Thoracic aorta (tissue), 2 donors: ENCODE measurements at places on chromosomes 7 and 10.

GRCh38 chr10:128875956-128876736 lies 590.9 kb upstream of the MGMT start:
- DNase-seq: no peak

GRCh38 chr7:31126976-31127375 lies 74.9 kb downstream of the ADCYAP1R1 start:
- no peak for DNase-seq

DNA sequence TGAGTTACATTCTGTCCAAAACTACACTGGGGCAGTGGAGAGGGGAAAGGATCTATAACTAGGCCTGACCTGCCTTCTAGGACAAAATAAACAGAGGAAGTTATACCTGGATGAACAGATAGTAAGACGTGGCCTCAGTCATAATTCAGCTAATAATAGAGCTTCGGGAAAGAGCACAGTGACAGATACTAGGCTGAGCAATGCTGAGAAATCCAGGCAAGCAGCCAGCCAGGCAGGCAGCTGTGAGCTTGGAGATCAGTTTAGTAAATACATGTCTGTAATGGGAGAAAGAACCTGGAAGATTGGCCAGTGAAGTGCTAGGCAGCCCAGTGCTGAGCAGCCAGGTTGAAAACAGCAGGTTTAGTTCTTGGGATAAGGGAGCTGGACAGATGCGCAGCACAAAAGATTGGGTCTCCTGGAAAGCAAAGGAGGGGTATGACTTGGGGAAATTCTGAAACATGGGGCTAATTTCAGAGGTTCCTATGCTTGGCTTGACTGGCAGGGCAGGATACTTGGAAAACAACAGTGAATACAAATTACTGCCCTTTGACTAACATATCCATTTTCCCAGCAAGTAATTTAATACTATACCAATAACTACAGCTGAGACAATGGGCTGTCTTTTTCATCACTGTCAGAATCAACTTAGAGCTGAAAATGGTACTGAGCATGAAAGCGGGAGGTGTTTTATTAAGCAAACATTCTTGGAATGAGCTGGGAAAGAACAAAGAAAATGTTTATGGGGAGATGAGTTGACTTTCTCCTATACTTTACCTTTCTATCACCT lies 140.8 kb downstream of the DGKB start:
- no peak for DNase-seq

- DNase-seq: no peak
Measured at GRCh38 chr7:106514881-106515280, 146.1 kb downstream of the CCDC71L start.

- DNase-seq: no peak
Measured at GRCh38 chr7:118104812-118105441, 79.0 kb upstream of the LSM8 start.

DNA sequence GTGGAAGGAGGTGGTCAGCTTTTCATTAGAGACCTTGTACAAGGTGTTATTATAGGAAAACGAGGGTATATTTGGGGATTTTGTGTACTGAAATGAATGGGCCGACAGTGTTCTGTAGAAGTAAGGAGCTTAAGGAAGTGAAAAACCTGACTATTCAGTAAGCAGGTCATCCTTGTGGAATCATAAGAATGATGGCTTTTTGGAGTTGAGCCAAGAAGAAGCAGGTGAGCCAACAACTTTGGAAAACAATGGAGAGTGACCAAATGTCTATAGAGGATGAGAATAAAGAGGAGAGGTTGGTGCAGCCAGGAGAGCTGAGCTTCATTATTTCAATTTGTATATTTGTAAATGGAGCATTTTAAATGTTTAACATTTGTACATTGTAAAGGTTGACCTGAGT lies 595.7 kb downstream of the CCSER2 start:
- no peak for DNase-seq

DNA sequence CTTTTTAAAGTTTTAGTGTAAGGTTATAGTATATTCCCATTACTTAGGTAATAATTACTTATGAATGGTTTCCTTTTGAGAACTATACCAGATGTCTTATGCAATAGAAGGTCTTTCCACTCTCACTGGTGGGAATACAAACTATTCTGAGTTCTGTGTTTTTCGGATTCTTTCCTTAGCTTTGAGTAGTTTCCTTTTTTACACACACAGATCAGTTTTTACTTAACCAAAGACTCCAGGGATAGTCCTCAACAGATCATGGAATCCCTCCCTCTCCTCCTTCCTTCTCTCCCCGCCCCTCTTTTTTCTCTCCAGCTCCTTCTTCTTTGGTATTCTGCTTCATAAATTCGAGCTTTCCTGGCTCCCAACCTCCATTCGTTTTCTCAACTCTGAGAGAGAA lies 13.3 kb downstream of the COPG2 start:
- no peak for DNase-seq

- DNase-seq: no peak
Measured at GRCh38 chr10:118957443-118957825, 72.1 kb upstream of the NANOS1 start.

DNA sequence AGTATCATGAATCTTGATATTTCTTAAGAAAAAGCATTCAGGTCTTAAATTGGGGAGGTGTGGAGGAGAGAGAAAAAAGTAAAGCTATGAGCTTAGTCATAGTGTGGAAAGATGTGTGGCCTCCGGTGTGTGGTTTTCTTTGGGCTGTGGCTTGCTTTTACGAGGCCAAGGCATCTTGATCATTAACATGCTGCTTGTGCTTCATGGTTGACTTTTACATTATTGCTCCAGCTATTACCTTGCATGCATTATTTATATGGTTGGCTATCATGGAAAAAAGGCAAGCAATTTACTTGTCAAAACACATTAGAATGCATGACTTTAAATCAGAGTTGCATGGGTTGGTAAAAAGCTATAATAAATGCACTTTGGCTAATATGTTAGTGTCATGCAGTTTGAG lies 300.7 kb upstream of the ADARB2 start:
- DNase-seq: no peak

GRCh38 chr7:155840909-155841308 lies 28.6 kb upstream of the SHH start:
- DNase-seq: no peak

GRCh38 chr7:80686576-80686975 lies 48.1 kb downstream of the CD36 start:
- DNase-seq: no peak

DNA sequence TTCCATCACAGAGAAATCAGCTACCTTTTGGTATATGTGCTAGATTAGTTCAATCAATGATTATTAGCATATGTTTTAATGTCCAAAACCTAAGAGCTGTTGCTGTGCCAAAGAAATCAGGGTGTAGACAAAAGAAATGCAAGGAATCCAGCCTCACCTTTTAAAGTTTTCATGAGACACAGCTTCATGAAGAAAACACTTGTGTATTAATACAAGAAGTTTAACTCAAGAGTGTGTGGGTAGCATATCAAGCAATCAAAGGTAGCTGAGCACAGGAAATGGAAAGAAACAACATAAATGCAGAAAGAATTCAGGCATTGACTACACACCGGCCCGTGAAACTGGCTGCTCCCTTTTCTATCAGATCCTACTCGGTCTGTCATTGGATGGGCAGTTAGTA lies 76.0 kb upstream of the CAV2 start:
- DNase-seq: no peak

- no peak for DNase-seq
Measured at GRCh38 chr10:91591797-91592174, 41.1 kb downstream of the PPP1R3C start.

DNA sequence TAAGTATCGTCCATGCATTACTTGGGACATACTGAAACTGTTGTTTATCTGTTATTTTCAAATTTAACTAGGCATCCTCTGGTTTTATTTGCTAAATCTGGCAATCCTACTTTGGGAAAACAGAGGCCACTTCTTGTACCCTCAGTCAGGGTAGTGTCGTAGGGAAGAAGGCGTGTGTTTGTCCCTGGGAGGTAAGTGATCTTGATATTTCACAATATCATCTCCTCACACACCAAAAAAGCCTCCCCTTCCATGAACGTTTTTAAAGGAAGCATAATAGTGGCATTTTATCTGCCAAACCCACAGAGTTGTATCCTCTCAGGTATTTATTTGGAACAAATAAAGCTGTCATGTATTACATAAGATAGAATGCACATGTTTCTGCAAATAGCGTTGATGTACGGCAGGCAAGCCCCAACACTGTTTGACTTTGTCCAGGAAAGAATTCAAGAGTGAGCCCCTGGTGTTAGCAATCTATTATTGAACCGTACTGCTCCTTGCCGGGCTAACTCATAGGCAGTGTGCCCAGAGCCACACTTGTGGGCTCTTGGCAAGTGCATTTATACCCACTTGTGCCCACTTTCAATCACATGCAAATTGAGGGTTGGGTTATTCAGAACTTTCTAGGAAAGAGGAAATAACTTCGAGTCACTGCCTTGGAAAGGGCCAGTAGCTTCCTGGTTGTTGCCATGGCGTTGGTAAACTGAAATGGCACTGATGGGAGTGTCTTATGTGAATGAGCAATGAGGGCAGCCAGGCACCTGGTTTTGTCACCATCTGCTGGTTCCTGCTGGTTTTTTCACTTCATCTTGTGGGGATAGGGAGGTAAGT lies 266.0 kb downstream of the USP6NL start:
- DNase-seq: no peak

- no peak for DNase-seq
Measured at GRCh38 chr10:63365976-63366765, 99.6 kb downstream of the JMJD1C start.

DNA sequence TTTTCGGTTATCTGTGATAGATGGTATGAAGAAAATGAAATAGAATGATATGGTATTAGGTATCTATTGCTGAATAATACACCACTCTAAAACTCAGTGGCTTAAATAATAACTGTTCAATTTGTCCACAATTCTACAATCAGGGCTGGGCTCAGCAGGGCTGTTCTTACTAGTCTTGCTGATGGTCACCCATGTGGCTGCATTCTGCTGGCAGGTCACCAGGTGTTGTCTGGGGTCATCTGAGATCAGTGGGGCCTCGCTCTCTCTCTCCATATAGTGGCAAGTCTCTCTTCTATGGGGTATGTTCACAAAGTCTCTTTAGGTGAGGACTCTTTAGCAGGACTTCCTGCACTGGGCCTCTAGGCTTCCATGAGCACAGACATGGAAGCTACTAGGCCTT lies 130.4 kb upstream of the SORCS3 start:
- no peak for DNase-seq

- no peak for DNase-seq
Measured at GRCh38 chr10:116241642-116242410, 31.2 kb downstream of the GFRA1 start.

DNA sequence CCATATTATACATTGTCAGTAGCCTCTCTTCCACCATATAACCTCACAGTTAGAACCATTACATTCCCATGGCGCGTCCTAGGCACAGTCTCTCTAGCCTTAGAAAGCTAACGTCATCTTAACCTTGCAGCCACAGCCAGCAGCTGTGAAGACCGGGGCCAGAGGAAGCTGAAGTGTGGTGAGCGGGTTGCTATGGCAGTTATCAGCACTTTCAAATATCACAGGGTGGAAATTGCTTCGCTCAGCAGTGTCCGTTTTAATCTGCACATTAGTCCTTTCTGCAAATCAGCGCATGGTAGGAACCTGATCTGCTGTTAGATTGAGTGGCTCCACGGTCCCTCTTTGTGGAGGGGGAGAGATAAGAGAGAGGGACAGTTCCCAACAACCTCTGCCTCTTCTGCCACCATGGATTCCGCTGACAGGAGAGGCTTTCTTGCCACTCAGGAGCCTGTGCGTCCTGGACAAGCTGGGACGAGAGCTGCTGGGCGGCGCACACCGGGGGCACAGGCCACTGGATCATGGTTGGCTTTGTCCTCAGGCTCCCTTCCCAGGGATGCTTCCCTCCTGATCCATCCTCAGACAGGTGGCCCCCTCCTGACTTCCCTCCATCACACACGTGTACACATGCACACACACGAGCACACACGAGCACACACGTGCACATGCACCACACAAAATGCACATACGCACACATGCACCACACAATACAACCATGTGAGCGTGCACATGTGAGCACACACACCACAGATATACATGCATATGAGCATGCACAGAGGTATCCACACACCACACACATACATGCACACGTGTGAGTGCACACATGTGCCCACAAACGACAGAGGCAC lies 93.8 kb downstream of the WDR37 start:
- no peak for DNase-seq

DNA sequence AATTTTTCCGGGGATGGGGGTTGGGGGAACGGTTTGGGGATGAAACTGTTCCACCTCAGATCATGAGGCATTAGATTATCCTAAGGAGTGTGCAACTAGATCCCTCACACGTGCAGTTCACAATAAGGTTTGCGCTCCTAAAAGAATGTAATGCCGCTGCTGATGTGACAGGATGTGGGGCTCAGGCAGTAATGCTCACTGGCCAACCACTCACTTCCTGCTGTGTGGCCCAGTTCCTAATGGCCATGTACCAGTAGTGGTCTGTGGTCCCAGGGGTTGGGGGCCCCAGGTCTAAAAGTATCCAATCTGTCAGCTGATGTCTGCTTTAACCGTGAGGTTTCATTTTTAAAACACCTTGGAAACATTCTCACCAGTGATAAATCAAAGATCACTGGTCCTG lies 2.2 kb downstream of the STN1 start:
- DNase-seq: no peak

- DNase-seq: no peak
Measured at GRCh38 chr7:27132978-27133377, 2.4 kb upstream of the HOXA4 start.

DNA sequence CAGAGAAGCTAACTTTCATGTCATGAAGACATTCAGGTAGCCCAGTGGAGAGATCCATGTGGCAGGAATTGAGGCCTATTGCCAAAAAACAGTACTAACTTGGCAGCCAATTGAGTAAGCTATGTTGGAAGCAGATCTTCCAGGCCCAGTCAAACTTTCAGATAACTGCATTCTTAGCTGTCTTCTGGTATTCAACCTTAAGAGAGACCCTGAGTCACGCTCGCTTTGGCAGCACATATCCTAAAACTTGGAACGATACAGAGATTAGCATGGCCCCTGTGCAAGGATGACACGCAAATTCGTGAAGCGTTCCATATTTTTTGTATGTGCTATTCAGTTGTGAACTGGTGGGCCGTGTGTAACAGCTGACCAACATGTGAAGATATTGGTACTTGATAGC lies 17.6 kb upstream of the ZNF518A start:
- DNase-seq: no peak

DNA sequence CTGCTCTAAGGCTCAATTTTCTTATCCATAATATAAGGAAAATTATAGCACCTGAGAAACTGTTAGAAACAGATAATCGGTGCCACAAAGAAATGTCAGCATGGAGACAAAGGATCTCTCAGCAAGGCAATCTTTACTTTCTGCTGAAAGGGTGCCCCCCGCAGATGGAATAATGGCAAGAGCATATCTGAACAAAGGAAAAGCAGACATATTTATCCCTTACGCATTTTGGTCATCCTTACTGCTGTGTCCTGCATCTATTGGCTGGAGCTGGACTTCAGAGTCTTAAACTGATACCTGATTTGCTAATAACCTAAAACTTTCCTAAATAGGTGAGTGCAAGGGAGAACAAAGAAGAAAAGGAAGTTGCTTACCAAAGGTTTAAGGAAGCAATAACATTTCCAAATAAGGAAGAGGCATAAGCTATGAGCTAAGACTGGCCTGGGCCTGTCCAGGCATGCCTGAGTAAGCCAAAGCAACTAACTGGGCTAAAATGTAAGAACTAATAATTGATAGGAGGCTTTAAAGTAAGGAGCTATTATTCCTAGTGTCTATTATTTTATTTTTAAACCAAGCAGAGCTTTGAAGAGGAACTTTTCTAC lies 39.6 kb upstream of the ELMO1 start:
- no peak for DNase-seq

- DNase-seq: no peak
Measured at GRCh38 chr10:23158370-23158769, 33.7 kb upstream of the PTF1A start.
